Ovary (tissue), 10 donors: ENCODE measurements at places on chromosomes 12 and 14.
A peak's percentile ranks its signal among the peaks of the same experiment; 100 is the strongest.

DNA sequence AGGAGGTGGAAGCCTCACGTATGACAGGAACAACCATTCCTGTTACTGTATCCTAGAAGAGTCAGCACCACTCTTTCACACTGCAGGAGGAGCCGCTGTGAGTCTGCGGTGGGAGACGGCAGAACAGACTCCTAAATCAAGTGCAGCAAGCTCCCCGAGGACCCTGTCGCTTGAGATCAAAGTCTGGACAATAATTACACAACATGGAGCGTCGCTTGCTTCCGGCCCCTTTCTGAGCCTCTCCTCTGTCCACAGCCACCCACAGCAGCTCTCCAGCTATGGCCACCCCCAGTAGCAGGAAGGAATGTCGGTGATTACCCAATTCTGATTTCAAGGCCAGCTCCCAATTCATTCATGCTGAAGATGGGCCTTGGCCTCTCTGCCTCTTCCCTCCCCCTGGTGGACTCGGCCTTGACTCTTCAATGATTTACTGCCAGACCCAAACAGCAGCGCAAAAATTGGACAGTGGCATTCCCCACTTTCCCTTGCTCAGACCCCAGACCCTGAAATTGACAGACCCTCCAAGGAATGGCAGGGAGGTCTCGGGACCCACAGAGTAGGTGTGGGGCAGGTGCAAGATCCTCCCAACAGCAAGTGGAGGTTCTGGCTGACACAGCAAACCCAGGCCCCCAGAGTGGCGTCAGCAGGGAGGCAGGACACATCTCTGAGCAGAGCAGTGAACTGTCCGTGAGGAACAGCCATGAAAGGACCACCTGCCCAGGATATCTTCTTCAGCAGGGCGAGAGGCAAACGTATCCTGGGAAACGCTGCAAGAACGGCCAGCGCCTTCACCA is 272.7 kb upstream of the DIO3 start:
- peak; percentile 61 for DNase-seq

DNA sequence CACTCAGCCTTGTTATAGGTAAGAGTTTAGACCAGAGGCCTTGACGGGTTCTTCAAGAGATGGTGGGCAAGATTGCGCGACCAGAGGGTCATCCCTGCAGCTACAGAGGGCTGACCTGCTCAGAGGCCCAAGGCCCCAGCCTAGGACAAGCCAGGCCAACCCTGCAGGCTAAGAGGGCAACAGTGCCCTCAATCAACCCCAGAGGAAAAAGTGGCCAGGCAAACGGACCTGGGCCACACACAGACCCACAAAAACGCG is 1.3 kb downstream of the SSH1 start:
- DNase-seq = no peak

DNA sequence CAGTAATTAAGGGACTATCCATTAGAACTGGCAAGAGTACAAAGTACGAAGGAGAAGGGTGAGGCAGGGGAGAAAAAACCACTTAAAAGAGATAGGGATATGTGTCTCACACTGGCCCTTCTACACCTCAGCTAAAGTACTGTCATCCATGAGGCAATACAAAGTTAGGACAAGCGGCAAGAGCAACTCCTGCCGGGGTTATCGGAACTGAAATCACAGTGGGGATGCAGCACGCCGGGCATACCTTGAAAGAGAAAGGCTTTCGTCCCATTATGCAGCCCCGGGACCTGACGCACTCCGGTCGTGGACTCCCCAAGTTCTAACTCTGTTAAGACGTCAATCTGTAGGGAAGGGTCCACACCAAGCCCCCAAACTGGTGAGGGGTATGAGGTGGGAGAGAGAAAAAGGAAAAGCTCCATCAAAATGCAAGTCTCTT is 1.1 kb downstream of the NELL2 start:
- no peak for DNase-seq

GRCh38 chr14:34344318-34344717 is 117.7 kb downstream of the SPTSSA start:
- DNase-seq = no peak

GRCh38 chr12:123854232-123854631 is 92.1 kb downstream of the DNAH10 start:
- DNase-seq = no peak

DNA sequence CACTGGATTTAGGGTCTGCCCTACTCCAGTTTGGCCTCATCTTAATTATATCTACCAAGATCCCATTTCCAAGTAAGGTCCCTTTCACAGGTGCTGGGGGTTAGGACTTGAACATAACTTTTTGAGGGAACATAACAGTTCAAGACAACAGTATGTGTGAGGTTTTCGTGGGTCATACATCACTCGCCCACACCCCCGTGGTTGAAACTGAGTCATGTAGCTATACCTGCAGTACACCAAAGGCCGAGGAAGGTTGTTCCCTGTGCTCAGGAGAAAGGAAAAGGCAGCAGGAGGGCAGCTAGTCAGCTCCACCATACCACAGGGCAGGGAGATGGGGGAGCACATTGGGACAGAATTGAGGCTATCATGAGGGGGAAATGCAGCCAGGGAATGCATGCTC is 167.0 kb downstream of the PPM1H start:
- DNase-seq = no peak

DNA sequence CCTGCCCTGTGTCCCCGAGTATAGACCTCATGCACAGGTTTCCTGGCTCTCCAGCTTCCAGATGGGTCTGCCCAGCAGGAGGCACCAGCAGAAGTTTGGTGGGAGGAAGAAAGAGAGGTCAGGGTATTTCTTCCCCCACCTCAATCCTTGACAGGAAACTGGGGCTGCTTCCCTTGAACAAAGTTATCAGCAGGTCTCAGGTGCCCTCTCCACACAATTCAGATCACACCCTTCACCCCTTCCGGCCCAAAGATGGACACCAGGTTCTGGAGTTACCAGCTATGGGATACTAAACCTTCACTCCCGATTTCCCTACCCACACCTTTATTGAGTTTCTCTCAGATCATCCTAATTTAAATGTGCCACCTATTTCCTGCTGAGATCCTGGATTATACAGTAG is 1.2 kb downstream of the SART3 start:
- no peak for DNase-seq

DNA sequence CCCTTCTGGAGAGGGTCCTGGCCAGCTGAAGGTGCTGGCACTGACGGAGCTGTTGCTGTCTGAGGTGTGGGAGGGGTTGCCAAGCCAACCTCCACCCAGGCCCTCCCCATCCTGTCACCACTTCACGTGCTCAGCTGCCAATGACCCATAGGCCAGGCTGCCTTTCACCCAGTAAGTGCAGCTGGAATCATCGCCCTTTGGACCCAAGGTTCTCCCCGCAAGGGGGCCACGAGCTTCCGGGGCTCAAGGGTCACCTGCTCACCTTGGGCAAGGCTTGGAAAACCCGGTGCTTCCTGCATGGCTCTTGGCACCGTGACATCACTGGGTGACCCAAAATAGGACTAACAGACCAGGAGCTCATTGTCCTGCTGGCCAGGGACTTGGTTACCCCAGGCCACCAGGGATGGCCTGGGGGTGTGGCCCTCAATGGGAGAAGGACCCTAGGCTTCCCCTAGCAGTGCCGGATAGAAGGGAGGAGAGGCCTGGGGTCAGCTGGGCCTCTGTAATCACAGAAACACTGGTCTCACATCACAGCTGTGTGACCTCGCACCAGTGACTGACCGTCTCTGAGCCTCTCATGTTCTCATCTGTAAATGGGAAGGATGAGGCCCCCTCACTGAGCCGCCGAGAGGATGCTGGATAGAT is 51.3 kb downstream of the CCDC85C start:
- DNase-seq = no peak

GRCh38 chr14:72892879-72893635 is 844 bp downstream of the DPF3 start:
- DNase-seq = peak; percentile 61

- DNase-seq = no peak
Measured at GRCh38 chr12:74446466-74446865, 91.2 kb upstream of the ATXN7L3B start.

- no peak for DNase-seq
Measured at GRCh38 chr12:43501703-43502102, 50.3 kb downstream of the ADAMTS20 start.

DNA sequence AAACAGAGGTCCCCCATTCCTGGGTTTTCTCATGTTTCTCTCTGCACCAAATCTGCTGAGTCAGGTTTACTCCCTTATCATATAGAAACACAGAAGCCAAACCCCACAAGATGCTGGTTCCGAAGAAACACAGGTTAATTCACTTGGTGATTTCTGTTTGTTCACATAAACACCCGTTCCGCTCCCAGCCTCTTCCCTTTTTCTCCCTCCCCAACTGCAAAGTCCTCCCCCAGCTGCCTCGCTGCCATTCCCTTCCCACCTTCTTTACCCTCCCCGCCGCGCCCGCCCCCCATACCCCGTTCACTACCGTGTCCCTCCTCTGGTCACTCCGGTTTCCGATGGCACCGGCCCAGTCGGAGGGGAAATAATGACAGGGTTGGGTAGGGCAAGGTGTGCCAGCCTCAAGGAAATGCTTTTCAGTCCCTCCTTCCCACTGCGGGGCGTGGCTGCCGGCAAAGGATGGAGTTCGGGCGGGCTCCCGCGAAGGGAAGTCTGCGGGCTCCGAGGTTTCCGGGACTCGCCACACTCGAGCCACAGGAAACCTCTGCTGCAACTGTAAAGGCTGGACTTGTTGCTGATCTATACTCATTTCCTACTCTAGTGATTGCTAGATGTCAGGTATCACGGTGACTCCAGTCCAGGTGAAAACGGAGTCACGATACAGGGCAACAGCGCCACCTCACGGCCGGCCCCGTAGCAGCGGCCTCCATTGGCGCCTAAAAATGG is at the start of gene STYK1:
Gene STYK1 (minus strand): TSS at position 394 of the 726 bp plus-strand sequence. CDS start 39,434 bp downstream, outside the sequence.
- DNase-seq = peak; percentile 42

GRCh38 chr12:79959484-79959883 is 24.6 kb upstream of the PPP1R12A start:
- DNase-seq = no peak

DNA sequence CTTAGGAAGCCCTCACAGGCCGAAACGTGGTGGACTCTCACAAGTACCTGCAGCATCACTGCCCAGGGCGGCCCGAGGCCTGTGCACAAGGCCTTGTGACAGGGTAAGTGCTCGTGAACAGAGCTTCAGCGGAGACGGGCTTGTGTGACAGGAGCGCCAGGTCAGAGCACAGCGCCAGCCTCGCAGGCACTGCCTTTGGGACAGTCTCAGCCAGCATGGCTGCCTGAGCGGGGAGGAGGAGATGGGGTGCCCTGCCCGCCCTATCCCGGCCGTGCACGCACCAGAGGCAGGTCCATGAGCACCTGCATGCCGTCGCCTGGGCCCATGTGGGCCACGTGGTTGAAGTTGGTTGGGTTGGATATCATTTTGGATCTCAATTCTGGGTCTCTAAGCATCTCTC is 16.9 kb downstream of the AMN start:
- DNase-seq = no peak

DNA sequence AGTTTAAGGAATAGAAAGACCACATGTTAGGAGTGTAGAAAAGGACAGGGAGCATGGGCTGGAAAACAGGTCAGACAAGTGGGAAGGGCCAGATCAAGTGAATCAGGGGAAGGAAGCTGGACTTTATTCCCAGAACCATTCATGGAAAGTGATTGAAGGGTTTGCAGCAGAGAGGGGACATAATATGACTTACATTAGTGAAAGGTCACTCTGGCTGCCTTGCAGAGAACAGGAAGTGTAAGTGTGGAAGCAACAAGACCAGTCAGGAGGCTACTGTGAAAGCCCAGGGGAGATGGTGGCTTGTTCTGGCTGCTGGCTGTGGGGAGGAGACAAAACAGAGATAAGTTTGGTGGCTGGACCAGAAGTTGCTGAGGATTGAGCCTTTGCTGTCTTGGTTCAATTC is 69.1 kb downstream of the VCPKMT start:
- DNase-seq = no peak

- no peak for DNase-seq
Measured at GRCh38 chr12:53461059-53461458, 9.2 kb downstream of the PCBP2 start.

DNA sequence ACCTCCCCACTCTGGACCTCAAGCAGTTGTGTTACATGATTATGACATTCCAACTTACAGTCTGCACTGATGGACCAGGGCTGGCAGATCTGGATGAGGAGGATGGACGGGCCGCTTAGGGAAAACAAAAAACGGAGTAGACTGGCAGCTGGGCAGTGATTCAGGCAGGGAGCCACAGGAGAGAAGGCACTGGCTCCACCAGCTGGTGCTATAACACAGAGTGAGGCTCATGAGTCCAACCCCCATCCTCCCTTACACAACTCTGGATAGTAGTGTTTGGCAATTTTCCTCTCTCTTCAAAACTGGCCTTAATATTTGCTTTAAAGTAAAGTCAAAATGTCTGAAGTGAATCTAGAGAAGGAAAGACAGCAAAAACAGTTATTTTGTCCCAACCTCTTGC is 9.7 kb upstream of the RIC8B start:
- peak; percentile 33 for DNase-seq

- no peak for DNase-seq
Measured at GRCh38 chr14:77406718-77407117, 16.6 kb downstream of the NOXRED1 start.

DNA sequence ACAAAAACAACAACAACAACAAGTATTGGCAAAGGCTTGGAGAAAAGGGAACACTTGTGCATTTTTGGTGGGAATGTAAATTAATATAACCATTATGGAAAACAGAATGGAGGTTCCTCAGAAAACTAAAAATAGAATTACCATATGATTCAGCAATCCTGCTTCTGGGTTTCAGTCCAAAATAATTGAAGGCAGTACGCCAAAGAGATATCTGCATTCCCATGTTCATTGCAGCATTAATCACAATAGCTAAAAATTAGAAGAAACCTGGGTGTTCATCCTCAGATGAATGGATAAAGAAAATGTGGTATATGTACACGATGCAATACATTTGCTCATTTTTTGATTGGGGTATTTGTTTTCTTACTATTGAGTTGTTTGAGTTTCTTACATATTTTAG is 813.0 kb downstream of the NRXN3 start:
- DNase-seq = no peak

DNA sequence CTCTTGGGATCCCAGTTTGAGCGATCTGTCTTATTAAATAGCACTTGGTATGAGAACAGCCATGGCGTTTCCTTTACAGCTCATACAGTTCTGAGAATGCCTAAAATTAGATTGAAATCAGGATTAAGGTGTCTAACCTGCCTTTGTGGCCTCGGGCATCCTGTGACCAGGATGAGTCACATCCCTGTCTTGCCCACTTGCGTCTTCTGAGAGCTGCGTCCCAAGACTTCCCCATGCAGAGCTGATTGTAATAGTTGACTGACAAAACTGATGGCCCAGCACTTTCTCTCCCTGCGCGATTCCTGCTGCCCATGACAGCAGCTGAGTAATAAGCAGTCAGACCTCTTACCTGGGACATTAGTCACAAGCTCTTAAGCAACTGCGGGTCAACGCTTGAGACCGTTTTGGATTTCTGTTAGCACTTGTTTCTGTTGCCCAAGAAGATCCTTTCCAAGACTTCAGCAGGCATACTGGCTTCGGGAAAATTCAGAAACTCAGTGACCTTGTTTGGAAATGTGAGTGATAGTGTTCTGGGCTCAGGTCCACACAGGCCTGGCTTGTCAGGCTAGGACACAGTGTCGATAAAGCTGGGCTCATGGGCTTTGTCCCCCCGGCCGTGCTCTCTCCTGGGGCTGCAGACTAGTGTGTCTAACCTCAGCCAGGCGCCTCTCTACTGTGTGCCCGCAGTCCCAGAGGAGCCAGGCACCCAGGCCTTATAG is 169.9 kb upstream of the HIF1A start:
- peak; percentile 44 for DNase-seq

- DNase-seq = no peak
Measured at GRCh38 chr14:103562179-103562428, 353 bp downstream of the BAG5 start.

GRCh38 chr12:120936197-120936596 is 32.0 kb upstream of the SPPL3 start:
- no peak for DNase-seq

- DNase-seq = no peak
Measured at GRCh38 chr14:36514278-36515104, 5.5 kb downstream of the NKX2-1 start.

- no peak for DNase-seq
Measured at GRCh38 chr12:120684523-120684932, 2.4 kb upstream of the MLEC start.
